ENCODE measurements at places on chromosomes 12 and 14. TPM values are rescaled to one million over a fixed set of nuclear protein-coding genes. Genes with fewer than 3 reads are reported as not detected.

DNA sequence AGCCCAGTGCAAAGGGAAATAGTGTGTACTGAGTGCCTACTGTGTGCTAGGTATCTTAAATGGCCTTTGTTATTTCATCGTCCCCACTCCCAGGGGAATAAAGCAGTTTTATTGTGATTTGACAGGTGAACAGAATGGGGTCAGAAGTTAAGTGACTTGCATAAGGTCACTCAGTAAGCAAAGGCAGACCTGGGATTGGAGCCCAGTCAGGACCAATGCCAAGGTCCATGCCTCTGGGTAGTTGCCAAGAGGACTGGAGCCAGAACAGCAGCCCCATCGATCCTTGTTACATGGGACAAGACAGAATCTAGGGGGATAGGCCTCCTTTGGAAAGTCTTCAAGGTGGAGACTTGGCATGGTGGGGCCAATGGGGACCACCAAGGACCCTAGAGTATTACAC is 227.4 kb upstream of the PWP1 start:
- no peak for DNase-seq

DNA sequence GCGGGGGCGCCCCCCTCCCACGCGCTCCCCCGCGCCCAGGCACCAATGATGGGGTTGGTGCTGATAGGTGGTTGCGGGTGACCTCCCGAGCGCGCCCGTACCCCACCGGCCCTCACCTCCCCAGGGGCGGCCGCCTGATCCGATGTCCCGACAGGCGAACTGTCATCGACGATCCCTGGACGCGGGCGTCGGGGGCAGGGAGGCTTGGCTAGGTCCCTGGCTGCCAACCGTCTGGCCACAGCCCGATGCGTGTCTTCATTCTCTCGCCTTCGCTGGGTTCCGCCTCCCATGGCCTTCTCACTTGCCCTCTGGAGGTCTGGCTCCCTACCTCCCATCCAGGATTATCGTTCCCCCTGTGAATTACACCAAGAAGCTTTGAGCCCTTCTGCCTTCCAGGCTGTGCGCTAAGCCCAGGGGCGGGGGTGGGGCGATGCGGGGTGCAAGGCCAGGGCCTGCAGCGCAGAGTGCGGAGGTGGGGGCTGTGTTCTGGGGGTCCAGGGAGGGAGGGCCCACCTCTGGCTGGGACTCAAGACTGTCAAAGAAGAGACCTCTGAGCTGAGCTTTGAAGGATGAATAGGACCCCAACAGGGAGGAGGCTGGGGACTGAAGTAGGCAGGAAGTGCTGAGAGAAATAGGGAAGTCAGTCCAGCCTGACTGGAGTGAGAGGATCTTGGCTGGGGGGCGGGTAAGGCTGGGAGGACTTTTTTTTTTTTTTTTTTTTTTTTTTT is 7.7 kb upstream of the RACGAP1 start:
- no peak for DNase-seq

KRT78 gene
- total RNA-seq, result not detected

GRCh38 chr12:25839470-25839869 is 119.0 kb upstream of the RASSF8 start:
- DNase-seq, result no peak

GRCh38 chr14:79576424-79576823 is 634.9 kb downstream of the DIO2 start:
- DNase-seq, result no peak

HOXC4 gene
- 0.63 TPM for total RNA-seq

ADGRD1 gene
- 0.34 TPM for total RNA-seq

MMP19 gene
- 0.55 TPM for total RNA-seq

RAD51B gene
- total RNA-seq, result 30.0 TPM

- no peak for DNase-seq
These were observed 112.1 kb downstream of the SLC35F4 start for GRCh38 chr14:57753821-57754220.
